Kidney capillary endothelial cell (primary cell): ENCODE measurements at places on chromosomes 1 and 21.

DNA sequence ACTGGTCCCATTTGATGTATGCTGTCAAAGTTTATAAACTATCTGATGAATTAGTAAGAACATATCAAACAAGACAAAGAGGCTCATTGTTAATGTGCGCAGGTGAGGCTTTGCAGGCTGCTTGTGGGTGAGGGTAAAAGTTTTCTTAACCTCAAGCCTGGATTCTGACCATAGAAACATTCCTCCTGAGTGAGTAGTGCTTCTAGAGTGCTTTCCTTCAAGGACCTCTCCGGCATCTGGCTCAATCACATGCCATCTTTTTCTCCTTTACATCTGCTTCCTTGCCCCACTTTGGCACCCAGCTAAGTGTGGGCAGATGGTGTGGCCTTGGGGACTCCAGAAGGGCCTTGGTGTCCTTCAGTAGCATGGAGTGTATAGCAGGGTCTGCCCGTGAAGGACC lies 104.0 kb downstream of the ROR1 start:
- no peak for DNase-seq

DNA sequence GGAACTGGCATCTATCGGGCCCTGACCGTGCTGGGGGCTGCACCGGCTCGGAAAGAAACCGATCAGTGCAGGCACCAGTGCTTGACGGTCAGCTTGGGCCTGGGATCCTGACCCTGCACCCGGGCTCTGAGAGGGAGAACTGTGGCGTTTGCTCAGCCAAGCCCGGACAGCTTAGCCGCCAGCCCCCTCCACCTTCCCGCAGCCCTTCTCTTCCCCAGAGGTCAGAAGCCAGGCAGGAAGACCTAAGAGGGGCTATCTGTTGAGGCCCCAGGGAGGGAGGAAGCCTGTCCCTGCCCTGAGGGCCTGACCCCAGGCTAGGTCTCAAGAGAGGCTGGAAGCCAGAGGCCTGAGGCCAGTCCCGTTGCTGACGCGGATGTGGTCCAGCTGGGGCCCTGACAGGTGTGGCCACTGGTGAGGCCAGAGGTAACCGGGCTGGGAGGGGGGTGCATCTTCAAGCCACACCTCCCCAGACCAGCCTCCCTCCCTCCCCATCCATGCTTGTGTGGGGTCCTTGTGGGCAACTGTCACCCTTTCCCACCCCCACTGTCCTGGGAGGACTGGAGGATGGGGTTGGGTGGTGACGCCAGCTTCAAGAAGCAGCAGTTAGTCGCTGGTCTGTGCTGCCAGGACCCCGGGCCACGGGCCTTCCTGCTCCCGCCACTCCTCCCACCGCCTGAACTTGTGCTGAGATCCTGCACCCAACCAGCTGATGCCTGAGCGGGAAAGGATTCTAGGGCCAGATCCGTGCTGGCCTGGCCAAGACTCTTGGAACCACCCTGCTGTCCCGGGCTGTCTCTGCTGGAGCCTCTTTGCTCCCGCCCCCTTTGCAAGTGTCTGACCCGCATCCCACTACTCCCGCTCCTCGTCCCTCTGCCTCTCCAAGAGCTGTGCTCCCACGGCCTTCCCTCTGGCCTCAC lies 2.6 kb upstream of the DVL1 start:
- DNase-seq = no peak

- no peak for DNase-seq
Observed at GRCh38 chr1:151936653-151937052, 27.3 kb upstream of the THEM4 start.

DNA sequence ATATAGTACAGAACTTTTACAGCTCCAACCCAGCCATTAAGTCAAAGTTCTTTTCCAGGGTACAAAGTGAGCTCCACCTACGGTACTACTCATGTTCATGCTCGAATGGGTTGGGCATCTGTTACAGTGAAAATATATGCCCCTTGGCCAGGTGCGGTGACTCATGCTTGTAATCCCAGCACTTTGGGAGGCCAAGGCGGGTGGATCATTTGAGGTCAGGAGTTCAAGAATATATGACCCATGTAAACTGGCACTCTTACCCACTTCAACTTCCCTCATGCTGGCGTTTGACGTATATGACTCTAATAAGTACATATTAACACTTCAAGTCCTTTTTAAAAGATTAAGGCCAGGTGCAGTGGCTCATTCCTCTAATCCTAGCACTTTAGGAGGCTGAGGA lies 71.3 kb upstream of the PKN2 start:
- no peak for DNase-seq

DNA sequence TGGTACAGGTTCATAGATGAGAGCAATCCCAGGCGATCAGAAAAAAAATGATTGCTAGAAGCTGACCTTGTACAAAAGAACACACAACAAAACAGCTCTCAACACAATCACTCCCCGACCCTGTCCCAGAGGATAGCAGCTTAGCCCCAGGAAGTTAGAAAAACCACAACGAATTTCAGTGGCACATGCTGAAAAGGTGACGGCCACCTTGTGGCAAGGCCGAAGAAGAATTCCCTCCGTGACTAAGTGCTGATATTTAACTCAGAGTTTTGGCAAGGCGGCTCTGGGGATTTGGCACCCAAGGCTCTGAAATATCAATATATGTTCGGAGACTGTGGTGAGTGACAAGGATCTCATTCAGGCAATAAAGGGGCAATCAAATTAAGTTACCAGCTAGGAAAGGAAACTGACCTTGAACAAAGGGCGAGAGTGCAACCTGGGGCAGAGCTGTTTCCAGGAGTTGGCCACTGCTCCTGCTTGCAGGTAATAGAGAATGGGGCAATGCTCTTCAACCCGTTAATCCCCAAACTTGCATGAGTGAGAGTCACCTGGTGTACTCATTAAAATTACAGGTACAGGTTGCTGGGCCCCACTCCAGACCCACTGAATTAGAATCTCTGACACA lies 96.2 kb downstream of the BEND5 start:
- no peak for DNase-seq

- DNase-seq = no peak
Observed at GRCh38 chr1:14138135-14138506, 438.1 kb downstream of the PRDM2 start.

- DNase-seq = no peak
Observed at GRCh38 chr21:42317341-42317741, 2.1 kb upstream of the TFF3 start.

- DNase-seq = no peak
Observed at GRCh38 chr1:234369784-234370183, 3.5 kb upstream of the COA6 start.

DNA sequence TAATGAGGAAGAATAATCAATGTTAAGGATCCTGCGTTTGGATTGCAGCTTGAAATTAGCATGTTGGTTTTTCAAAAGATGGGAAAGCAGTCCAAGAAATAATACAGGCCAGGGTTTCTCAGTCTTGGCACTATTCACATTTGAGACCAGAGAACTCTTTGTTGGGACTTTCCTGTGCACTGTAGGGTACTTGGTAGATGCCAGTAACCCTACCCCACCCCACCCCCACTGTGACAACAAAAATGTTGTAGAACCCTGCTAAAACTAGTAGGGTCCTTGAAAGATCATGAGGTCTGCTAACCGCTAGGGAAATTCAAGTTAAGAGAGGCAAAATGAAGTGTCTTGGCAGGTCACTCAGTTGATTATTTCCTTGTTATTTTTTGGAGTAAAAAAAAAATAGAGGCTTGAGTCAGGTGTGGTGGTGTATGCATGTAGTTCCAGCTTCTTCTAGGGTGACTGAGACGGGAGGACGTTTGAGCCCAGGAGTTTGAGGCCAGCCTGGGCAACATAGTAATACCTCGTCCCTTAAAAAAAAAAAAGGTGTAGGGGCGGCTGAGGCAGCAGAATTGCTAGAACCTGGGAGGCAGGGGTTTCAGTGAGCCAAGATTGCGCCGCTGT lies 53.3 kb downstream of the SPEN start:
- no peak for DNase-seq

GRCh38 chr1:228413241-228414010 lies 3.2 kb downstream of the TRIM17 start:
- DNase-seq = no peak

GRCh38 chr1:235408503-235408960 lies 41.3 kb downstream of the TBCE start:
- no peak for DNase-seq

DNA sequence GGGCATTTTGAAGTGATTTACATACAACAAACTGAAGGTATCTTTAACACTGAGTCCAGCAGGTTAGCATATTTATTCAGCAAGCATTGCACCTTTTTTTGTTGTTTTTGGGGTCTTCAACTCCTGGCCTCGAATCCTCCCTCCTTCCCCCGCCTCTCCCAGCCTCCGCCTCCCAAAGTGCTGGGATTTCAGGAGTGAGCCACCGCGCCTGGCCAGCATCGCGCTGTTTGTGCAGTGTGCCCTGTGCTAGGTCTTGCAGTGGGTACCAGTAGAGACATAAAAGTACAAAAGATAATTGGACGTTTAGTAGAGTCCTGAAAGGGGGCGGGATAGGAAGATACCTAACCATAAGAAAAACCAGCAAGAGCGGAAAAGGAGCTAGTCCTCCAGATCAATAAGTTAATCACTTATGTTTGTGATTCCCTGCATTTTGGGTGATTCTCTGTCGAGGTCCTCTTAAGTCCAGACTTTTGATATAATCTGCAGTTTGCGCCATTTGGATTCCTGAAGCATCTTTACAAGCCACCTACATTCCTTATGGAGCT lies 111.8 kb downstream of the OSBPL9 start:
- DNase-seq = peak; percentile 21

GRCh38 chr1:96075704-96076455 lies 645.7 kb upstream of the PTBP2 start:
- no peak for DNase-seq

- DNase-seq = no peak
Observed at GRCh38 chr1:233359431-233359830, 31.9 kb downstream of the MAP3K21 start.

DNA sequence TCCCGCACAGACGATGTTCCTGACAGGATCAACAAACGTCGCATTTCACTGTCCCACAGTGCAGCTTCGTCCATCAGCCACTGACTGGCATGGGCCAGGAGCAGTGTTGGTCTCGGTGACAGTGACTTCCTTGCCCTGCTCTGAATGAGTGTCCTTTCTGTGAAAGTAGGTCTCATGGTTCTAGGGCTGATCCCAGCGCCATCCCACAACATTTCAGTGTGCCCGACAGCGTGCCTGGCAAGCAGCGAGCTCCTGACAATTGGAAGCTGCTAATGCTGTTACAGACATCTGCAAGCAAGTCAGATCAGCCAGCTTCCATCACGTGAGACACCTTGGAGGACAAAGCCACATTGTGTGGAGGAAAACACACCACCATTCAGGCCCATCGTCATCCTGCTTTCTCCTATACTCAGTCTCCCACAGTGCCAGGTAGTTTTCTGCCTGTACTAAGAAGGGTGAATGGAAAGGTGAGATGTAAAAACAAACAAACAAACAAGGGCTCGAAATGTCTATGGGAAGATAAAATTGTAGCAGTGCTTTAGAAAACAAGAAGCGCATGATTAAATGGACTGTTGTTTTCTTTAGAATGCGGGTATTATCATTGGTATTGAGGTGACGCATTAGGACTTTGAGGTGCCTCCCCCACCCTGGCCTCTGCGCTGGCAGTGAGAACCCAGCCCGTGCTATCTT lies 21.9 kb downstream of the ERRFI1 start:
- DNase-seq = no peak

DNA sequence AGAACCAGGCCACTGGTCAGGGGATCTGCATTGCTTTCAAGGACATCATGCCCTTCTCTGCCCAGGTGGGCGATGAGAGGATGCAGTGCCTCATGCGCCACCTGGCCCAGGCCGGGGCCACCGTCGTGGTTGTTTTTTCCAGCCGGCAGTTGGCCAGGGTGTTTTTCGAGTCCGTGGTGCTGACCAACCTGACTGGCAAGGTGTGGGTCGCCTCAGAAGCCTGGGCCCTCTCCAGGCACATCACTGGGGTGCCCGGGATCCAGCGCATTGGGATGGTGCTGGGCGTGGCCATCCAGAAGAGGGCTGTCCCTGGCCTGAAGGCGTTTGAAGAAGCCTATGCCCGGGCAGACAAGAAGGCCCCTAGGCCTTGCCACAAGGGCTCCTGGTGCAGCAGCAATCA lies 5.0 kb upstream of the ZBTB48 start:
- no peak for DNase-seq

GRCh38 chr1:61353797-61354406 lies 271.5 kb downstream of the NFIA start:
- no peak for DNase-seq

DNA sequence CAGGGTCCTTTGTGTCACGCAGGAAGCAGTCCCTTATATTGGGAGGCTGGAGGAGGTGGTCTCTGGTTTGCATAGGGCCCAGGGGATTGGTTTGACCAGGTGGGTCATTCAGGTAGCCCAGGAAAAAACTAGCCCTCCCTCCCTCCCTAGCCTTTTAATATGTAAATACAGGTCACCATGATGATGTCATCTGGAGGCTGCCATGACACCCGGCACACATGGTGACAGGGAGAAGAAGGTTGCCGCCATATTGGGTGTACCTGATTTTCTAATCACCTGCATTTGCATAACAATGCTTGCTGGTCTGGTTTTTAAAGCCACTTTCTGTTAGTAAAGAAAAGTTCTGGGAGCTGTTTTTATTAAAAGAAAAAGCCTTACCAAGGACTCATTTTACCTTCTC lies 791.0 kb upstream of the ADGRL4 start:
- no peak for DNase-seq

GRCh38 chr1:9875636-9876000 lies 34.5 kb downstream of the CTNNBIP1 start:
- no peak for DNase-seq
